ENCODE measurements at places on chromosomes 11 and 22. TPM values are rescaled to one million over a fixed set of nuclear protein-coding genes. Genes with fewer than 3 reads are reported as not detected.

DNA sequence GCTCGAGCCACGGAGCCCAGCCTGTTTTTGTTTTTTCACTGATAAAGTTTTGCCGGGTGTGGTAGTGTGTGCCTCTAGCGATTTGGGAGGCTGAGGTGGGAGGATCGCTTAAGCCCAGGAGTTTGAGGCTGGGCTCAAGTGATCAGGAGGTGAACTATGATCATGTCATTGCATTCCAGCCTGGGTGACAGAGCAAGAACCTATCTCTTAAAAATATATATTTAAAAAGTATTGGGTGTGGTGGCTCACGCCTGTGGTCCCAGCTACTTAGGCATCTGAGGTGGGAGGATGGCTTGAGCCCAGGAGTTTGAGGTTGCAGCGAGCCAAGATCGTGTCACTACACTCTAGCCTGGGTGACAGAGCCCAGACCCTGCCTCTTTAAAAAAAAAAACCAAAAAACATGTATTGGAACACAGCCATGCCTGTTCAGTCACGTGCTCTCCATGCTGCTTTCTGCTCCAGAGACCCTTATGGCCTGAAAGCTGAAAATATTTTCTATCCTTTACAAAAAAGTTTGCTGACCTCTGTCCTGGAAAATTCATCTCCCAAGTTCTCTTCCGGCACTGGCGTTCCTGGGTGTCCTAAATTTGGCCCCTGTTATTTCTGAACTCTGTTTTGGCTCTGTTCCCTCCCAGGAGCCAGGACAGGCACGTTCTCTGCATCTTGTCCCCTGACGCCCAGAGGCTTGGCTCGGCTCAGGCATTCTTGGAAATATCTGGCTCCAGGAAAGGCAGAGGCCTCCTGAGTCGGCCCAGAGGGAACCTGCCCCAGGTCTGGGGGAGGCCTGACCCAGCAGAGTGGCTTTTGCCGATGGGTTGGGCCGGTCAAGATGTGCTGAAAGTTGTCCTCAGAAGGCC, 61.3 kb upstream of the PPP6R3 start:
- H3K27ac ChIP-seq = no peak overlapping the region
- H3K4me3 ChIP-seq = no peak overlapping the region
- DNase-seq = no peak

- no peak overlapping the region for H3K4me3 ChIP-seq
- no peak overlapping the region for H3K27ac ChIP-seq
- DNase-seq = no peak
- H3K27me3 ChIP-seq = peaks cover 18% of the 10 kb centered on the region
Measured at GRCh38 chr11:123188508-123189165, 6.4 kb downstream of the CLMP start.

GRCh38 chr11:134367781-134368180, 36.0 kb downstream of the GLB1L2 start:
- H3K27ac ChIP-seq = no peak overlapping the region
- H3K36me3 ChIP-seq = no peaks in the 10 kb centered on the region
- no peak for DNase-seq
- no peaks in the 10 kb centered on the region for H3K4me1 ChIP-seq
- no peak overlapping the region for H3K4me3 ChIP-seq

DNA sequence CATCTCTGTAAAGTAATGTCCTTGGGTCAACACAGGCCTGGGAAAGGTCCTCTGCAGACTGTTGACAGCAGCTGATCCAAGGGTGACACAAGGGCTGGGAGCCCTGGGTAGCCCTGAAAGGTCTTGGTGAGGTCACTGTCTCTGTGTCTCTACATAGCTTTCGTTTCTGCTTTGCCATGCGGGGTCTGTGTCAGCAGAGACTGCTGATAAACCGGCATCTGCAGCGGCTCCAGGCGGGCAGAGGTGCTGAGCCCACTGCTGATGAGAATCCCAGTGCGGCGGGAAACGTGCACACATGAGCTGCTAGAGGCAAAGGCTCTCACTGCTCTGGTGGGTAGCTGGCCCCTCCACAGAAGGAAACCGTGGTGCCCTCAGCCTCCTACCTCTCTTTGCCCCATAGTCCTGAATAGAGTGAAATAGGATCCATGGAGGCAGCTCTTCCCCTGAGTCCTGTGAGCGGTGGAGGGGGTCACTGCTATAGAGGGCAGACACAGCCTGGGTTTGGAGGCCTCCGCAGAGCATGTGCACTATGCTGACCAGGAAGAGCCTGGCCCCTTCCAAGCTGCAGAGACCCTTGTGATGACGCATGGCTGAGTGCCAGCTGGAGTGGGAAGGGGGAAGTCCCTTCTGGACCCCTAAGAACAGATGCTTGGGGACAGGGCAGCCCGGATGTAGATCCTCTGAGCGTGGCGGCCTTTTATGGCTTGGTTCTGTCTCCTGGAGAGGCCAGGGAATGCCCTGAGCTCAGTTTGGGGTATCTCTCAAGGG, 17.8 kb upstream of the ST3GAL4 start:
- DNase-seq = no peak
- no peaks in the 10 kb centered on the region for H3K4me1 ChIP-seq
- no peak overlapping the region for H3K27ac ChIP-seq
- no peak overlapping the region for H3K4me3 ChIP-seq
- no peaks in the 10 kb centered on the region for H3K27me3 ChIP-seq
- H3K36me3 ChIP-seq = no peaks in the 10 kb centered on the region

- no peaks in the 10 kb centered on the region for H3K27me3 ChIP-seq
- no peak for DNase-seq
- H3K27ac ChIP-seq = no peak overlapping the region
- H3K4me1 ChIP-seq = no peaks in the 10 kb centered on the region
- no peaks in the 10 kb centered on the region for H3K36me3 ChIP-seq
- no peak overlapping the region for H3K4me3 ChIP-seq
Measured at GRCh38 chr11:109088086-109088485, 333.9 kb upstream of the C11orf87 start.

DNA sequence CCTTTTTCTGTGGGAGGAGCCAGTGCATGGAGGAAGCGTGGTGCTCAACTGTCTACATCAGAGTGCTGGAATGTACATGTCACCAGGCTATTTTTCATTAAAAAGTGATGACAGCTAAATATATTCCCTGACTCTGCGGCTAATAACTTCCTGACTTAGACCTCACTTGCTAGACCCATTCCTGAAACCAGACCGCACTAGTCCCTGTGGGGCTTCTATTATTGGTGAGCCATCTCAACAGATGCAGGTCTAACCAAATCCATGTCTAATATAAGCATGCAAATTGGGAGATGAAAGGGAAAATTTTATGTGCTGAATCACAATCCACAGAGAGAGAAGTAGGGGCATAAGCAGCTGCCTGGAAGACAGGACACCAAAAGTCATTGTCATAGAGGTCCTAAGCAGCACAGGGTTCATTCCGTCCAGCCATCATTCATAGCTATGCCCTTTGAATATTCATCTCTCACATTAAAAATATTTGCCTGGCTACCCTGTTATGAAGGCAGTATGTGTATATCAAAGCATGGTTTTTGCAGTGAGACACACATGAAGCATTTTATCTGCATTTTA, 110.9 kb upstream of the BLID start:
- H3K4me3 ChIP-seq = no peak overlapping the region
- no peaks in the 10 kb centered on the region for H3K27me3 ChIP-seq
- H3K36me3 ChIP-seq = no peaks in the 10 kb centered on the region
- no peak overlapping the region for H3K27ac ChIP-seq
- no peaks in the 10 kb centered on the region for H3K4me1 ChIP-seq
- DNase-seq = no peak

DNA sequence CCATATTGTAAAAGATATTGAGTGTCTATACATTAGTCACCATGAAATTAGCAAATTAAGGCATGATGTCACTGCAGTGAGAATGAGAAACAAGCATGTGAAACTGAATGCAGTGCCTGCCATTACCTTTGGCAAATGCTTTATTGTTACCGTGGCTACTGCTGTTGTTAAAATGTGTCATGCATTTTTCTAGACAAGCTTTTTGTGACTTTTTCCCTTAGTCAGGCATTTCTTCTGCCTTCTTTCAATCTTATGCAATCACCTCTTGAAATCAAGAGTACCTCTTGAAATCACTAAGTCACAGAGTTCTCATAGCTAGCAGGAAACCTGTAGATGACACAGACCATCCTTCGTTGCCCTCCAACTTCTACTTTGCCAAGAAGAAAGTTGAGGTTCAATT, 461.7 kb upstream of the TENM4 start:
- no peak for DNase-seq
- no peak overlapping the region for H3K4me3 ChIP-seq
- no peak overlapping the region for H3K27ac ChIP-seq
- no peaks in the 10 kb centered on the region for H3K36me3 ChIP-seq
- H3K27me3 ChIP-seq = no peaks in the 10 kb centered on the region

- H3K27ac ChIP-seq = peak overlapping the region; percentile 10
- H3K27me3 ChIP-seq = no peaks in the 10 kb centered on the region
- no peak for DNase-seq
- H3K4me1 ChIP-seq = peaks cover 13% of the 10 kb centered on the region
Measured at GRCh38 chr11:926341-926916, 759 bp downstream of the AP2A2 start.

- no peaks in the 10 kb centered on the region for H3K27me3 ChIP-seq
- no peaks in the 10 kb centered on the region for H3K36me3 ChIP-seq
- DNase-seq = no peak
- H3K4me3 ChIP-seq = no peak overlapping the region
- H3K27ac ChIP-seq = no peak overlapping the region
Measured at GRCh38 chr11:62145261-62145871, 21.6 kb downstream of the INCENP start.

DNA sequence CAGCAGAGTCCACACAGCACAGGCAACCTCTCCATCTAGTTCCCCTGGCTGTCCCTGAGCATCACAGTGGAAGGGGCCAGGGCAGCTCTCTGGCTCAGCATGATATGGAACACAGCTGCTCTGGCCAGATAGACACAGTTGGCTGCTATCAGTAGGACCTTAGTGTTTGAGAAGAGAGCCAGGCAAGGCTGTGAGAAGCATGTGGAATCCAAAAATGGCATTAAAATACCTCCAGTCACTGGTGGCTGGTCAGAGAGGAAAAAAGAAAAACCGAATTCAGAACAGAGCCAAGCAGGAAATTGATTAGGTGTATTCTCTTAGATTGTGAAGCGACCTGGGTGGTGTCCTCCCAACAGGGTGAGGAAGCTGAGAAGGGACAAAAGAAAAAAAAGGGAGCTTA, 27.9 kb downstream of the SERPINH1 start:
- H3K4me1 ChIP-seq = peaks cover 3% of the 10 kb centered on the region
- DNase-seq = no peak
- no peaks in the 10 kb centered on the region for H3K27me3 ChIP-seq
- H3K27ac ChIP-seq = no peak overlapping the region

The GTSE1 gene
- total RNA-seq = 0.17 TPM

The RAB39A gene
- total RNA-seq = 2.4 TPM

All from B cell (primary cell).